Stimulated activated memory B cell treated with anti-CD40 and anti-IgM and Interleukin-4, amounts not matched to agents 10 μg/mL and 1 μg/mL and 100 μg/mL, for 72 hours (primary cell): ENCODE measurements at places on chromosomes 7 and 10.

DNA sequence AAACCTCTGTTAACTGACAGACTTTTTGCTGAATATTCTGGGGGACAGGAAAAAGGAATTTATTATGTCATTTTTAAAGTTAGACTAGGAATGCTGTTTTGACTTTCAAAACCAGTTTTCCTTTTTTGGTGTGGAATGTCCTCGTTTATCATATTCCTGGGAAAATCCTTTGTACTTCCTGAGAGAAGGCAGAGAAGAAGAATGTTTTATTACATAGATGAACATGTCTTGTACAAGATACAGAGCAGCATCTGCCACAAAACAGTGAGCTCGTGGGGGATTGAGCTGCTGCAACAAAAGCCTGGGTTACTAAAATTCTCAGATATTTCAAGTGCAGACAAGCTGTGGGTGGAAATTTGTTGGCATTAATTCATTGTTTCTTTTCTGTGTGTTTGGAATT, 20.2 kb downstream of the MCU start:
- no peak for ATAC-seq

- ATAC-seq = peak; percentile 73
These were observed 27.1 kb downstream of the TNRC18 start for GRCh38 chr7:5396542-5396941.

- no peak for ATAC-seq
These were observed 365.6 kb downstream of the ANKRD7 start for GRCh38 chr7:118590107-118590506.

GRCh38 chr7:125061-125475, 67.3 kb upstream of the FAM20C start:
- no peak for ATAC-seq

DNA sequence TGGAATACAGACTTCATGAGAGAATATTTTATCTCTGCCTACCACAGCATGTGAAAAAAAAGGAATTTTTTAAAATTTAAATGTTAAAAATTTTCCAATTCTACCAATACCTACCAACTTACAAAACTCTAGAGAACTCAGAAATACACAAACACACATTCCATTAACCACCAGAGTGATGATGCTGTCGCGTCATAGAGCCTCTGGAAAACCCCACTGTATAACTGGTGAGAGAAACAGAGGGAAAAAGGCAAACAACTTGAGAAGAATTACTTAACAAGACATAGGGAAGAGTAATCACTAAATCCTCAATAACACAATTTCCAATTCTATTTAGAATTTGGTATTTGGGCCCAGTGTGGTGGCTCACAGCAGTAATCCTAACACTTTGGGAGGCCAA, 6.2 kb upstream of the SPOCK2 start:
- ATAC-seq = no peak

GRCh38 chr7:142024547-142024946, 28.9 kb downstream of the MGAM start:
- ATAC-seq = no peak

DNA sequence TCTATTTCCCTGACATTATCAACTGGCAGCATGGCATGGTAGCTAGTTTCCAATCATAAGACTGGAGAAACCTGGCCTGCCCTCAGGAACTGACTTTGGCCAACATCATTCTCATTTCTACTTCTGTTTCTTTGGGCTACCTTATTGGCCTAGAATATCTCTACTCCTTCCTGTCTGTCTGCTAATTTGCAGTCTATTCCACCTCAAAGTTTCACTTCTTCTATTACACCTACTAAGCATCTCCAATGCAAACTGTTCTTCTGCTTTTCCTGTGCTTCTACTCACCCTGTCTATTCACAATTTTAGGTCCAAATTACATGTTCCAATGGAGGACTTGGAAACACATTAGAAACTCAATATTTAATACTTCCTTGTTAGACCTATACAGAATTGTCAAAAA, 65.6 kb downstream of the ZNF503 start:
- peak; percentile 74 for ATAC-seq

DNA sequence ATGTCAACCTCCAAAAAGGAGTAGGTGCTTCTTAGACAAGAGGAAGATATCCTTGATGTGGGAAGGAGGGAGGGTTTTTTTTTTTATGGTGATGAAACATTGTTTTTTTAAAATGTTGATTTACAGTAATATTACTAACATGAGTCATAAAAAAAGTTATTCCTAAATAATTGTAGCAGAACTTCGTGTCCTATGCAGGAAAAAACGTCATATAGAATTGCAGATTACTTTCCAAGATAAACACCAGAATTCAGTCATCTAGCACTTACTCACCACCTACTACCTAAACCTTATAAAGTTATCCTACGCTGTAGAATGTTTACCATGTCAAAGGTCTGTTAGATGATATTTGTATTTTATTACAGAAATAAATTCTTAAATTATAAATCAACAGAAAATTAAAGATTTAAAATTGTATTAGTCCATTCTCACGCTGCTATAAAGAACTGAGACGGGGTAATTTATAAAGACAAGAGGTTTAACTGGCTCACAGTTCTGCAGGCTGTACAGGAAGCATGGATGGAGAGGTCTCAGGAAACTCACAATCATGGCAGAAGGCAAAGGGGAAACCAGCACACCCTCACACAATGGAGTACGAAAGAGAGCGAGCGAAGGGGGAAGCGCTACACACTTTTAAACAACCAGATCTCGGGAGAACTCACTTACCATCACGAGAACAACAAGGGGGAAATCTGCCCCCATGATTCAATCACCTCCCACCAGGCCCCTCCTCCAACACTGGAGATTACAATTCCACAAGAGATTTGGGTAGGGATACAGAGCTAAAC, 105.2 kb upstream of the NEBL start:
- no peak for ATAC-seq
